GDM1 (cell line): ENCODE measurements at places on chromosomes 13 and 19.
A peak's percentile ranks its signal among the peaks of the same experiment; 100 is the strongest.

DNA sequence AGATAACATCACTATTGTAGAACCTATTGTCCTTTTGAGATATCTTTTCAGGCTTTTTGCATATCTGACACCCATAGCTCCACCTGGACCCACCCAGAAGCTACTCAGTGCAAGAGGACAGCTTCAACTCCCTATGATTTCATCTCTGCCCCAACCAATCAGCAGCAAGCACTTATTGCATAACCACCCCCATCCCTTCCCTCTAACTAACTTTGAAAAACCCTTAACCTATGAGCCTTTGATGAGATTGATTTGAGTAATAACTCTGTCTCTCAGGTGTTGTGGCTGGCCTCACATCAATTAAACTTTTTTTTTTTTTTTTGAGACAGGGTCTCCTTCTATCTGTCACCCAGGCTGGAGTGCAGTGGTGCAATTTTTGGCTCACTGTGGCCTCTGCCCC is 13.4 kb upstream of the MTRF1 start:
- no peak for DNase-seq

- DNase-seq: no peak
These were observed 34.9 kb upstream of the POP4 start for GRCh38 chr19:29571181-29571580.

DNA sequence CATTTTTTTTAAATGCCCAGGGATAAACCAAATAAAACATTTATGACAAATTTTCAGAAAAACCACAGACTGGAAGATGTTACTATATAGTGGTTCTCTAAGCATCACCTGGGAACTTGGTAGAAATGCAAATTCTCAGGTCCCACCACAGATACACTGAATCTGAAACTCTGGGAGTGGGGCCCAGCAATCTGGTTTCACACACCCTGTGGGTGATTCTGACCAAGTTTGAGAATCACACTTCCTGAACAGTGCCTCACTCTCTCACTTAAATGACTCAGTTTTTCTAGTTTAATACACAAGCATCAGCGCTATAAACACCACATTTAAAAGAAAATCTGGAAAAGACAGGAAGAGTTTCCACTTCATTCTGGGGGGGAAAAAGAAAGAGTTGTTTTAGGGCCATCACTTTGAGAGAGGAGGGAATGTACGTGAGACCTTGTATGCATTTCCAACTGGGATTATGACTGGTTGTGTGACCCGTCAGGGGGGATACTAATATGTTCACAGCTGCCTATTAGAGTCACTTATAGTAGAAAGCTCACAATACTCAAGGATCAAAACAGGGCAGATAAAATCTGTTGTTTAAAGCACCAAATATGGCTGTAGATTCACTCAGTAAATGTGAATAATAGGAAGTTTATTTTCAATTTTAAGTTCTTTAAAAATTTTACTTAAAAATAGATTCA is 567.7 kb downstream of the GPC6 start:
- no peak for DNase-seq

- no peak for DNase-seq
These were observed 1.5 kb downstream of the ONECUT3 start for GRCh38 chr19:1754636-1755466.

- DNase-seq: no peak
These were observed 84.1 kb upstream of the FRY start for GRCh38 chr13:31947506-31947905.

DNA sequence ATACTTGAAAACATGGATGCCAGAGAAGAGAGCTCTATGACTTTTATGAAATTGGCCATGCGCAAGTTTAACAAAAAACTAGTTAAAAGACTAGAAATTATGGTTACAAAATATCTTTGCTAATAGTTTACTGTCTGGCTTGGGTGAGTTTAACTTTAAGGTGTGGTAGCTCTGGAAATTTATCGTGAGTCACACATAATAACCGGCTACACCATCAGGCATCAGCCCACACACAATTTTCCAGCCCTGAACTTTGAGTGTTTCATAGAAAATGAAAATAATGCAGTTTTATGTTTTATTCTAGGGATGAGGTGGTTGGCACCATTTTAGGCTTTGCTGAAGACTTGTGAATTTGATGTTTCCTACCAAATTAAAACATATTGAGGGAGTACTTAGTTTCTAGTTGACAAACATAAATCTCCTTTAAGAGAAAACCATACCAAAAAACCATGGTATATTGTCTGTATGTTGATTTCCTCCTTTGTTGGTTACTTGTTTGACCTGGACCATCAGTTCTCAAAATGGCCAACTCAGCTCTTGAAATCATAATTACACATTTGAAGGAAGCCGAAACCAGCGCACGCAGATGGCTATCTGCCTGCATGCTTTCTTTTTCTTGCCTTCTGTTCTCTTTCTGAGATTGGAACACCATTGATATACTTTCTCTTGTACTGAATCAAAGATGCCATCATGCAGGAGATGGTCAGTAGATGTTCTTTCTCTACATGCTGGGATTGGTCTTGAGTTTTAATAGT is 125.1 kb downstream of the AKAP11 start:
- DNase-seq: no peak

DNA sequence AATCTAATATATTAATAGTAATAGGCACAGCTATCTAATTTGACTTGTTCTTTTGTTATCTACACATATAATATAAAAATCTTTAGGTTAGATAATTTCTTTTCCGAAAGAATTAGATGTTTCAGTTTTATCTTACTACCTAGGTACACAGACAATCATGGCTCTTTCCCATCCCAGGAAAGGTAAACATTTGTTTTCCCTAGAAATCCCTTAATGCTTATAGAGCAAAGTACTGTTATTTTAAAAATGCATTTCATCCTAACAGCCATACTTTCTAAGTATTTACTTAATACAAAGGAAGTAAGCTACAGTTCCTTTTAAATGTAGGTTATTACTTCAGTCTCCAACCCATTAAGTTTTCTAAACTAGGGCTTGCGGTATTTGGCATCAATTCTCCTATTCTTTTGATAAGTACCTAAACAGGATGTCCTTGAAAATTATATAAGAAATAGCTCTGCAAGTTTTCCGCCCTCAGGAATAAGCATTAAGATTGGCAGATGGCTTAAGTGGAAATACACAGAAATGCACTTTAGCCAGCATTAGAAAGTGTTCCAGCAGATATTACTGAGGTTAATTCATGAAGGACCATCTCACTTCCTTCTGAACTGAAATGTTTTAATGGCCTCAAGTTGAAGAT is 616.2 kb upstream of the SPRY2 start:
- no peak for DNase-seq

DNA sequence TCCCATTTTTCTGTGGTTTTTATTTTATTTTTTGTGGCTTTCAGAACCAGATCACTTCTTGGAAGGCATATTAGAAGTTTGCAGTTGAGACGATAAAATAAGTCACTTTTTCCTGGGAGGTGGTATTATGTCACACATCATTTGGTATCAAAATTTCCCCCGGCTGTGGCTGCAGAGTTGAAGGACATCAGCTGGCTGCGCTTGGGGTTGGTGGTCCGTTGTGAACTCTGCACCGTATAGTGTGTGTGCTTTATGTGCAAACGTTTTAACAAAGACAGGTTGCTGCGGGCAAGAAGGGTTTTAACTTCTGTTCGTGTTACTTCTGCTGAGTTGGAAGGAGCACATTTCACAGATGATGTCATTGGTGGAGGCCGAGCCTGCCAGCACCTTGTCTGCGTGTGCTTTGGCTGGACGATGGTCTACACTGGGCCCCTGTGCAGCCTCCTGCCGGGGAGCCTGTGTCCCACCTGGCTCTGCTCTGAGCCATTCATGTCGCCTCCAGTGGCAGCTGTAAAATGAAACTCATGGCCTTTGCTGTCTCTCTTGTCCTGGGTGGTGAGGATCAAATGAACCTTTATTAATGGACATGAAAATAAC is 9.6 kb downstream of the ATP11A start:
- DNase-seq: no peak

DNA sequence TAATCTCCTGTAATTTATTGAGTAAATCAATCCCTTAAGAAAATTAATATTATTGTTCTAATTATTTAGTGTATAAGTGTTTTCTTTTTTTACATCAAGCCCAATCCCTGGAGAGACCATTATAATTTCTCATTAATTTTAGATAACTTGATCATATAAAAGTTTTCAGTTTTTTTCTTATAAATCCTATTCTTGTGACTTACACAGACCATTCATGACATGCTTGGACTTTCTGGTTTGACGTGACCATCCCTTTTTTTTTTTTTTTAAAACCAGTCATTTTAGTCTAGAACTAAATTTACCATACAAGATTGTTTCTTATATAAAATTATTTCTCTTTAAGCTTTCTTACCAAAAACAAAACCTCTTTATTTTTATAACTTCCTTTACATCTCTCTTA is 5.4 kb upstream of the MTRF1 start:
- no peak for DNase-seq

- DNase-seq: no peak
These were observed 1690.0 kb downstream of the PCDH9 start for GRCh38 chr13:65540175-65540574.

GRCh38 chr13:58080806-58081205 is 449.3 kb downstream of the PCDH17 start:
- no peak for DNase-seq

DNA sequence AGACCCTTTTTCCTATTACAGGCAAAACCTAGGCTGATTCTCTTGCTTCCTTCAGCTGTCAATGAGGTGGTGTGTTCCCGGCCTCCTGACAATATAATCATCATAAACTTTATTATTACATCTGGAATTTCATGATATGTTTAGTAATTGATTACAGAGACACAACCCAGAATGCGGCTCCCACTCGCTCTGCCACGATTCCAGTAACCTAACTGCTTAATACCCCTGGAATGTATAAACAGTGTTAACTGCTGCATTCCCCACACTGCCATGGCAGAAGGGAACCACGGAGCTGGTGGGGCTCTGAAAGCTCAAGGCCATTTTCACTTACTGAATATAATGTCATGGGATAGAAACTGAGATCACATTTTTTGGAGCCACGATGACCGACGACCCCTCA is 17.1 kb downstream of the TSHZ3 start:
- no peak for DNase-seq

DNA sequence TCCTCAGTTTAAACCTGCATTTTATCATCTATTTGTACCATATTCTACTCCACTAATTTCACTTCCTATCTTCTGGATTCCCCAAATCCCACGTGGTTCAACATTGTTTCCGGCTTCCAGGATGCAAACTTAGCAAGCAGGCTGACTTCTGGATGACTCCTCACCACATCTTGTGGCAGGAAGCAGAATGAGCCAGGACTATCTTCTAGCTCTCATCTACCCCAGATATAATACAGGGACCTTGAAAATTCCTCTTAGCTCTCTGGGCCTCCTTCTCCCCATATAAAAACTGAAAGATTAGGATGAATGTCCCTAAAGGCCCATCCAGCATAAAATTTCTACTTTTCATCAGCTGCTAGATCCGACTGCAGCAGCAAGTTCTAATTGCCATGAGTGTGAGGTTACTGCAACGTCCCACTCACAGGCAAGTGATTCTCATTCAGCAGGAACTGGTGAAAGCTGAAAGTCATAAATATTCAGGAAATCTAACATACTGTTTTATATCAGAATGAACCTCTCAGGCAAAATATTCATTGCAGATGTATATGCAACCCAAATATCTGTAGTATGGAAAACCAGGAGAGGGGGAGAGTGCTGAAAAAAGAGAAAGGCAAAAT is 93.4 kb downstream of the KCTD12 start:
- peak; percentile 16 for DNase-seq

DNA sequence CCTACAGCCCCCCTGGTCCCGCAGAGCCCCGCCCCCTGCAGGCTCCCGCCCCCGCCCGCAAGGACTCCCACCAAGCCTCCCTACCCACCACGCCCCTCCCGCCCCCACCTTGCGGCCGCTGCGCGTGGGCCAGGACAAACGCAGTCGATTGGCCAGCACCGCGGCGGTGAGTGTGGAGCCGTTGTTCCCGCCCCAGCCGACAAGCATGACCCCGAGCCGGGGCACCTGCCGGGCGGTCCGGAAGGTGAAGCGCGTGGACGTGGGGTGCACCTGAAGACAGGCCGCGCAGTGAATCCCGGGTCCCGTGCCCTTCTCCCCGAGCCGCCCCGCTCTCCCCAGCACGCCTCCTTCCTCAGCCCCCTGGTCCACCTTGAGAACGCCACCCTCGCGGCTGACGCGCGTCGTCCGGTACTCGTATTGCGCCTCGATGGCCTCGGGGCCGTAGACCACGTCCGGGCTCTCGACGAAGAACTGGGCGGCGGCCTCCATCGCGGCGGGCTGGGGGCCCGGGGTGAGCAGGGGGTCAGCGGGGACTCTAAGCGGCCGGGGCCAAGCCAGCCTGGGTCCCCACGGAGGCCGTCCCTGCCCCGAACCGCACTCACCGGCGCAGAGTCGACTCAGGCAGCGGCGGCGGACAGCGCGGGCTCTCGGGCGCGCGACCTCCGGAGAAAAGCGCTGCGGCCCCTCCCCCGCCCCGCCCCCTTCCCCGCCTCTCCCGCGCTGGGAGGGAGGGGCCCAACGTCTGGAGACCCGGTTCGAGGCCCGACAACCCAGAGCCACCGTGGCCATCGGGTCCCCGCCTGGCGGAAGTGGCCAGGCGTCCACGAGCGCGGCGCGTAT is at the start of gene ISYNA1:
Gene ISYNA1 (minus strand): TSS at position 643 of the 840 bp plus-strand sequence. CDS start 154 bp downstream, at position 489.
- DNase-seq: peak; percentile 47

- no peak for DNase-seq
These were observed 205.0 kb upstream of the RFC3 start for GRCh38 chr13:33612641-33613638.

DNA sequence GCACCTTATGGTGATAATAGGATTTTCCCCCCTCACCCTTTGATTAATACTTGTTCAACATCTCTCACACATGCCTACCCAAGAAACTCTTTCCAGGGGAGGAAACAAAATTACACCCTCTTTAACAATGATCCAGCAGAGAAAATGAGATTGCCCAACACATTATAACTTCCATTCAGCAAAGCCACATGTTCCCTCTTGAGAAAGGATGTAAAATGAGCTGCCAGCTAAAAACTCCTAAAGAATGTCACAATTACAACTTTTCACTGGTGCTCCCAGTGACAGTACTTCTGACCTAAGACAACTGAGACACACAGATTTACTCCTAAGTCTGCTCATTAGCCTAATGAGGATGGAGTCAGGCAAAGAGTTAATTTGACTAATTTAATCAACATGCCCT is 621.4 kb downstream of the DIAPH3 start:
- no peak for DNase-seq

DNA sequence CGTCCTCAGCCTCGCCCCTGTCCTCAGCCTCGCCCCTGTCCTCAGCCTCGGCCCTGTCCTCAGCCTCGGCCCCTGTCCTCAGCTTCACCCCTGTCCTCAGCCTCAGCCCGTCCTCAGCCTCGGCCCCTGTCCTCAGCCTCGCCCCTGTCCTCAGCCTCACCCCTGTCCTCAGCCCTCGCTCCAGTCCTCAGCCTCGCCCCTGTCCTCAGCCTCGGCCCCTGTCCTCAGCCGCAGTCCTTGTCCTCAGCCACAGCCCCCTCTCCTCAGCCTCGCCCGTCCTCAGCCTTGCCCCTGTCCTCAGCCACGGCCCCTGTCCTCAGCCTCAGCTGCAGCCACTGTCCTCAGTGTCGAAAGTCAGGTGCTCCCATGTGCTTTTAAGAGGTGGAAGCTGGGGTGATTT is 10.5 kb downstream of the C13orf46 start:
- DNase-seq: no peak

- no peak for DNase-seq
These were observed 5.8 kb downstream of the CEBPA start for GRCh38 chr19:33296488-33296971.

GRCh38 chr19:44745341-44745831 is 3.1 kb upstream of the BCL3 start:
- DNase-seq: no peak
